Germinal center (tissue), 1 donor: ENCODE measurements at places on chromosomes 13 and 19.

DNA sequence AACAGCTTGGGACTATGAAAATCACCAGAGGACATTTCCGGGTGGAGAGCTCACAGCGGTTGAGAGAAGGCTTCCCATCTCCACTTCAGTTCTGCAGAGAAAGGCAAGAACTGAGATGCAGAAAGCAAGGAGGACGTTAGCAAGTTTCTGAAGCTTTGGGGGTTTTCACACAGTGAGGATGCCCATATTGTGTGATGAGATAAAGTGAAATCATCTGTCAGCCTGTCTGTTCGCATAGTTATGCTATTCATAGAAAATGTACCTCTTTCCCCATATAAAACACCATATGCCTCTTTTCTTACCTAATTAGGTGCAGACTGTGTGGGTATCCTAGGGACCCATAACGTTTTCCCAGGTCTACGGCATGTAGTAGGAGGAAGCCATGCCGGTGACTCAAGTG is 27.5 kb downstream of the ZIC5 start:
- no peak for DNase-seq

DNA sequence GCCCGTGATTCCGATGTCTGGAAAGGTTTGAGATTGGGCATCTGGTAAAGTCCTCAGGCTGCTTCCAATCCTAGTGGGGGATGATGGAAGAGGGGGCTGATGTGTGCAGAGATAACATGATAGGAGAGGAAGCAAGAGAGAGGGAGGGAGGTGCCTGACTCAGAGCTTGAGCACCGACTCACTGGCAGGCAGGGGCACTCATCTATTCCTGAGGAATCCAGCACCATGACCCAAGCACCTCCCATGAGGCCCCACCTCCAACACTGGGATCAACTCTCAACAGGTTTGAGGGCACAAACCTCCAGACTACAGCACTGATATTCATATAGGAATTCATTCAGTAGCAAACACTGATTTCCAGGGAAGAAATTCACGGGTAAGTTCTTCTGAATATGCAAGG is 5.6 kb upstream of the SIGLEC9 start:
- DNase-seq, result no peak

GRCh38 chr13:106373304-106373988 is 162.0 kb downstream of the EFNB2 start:
- peak; percentile 17 for DNase-seq

DNA sequence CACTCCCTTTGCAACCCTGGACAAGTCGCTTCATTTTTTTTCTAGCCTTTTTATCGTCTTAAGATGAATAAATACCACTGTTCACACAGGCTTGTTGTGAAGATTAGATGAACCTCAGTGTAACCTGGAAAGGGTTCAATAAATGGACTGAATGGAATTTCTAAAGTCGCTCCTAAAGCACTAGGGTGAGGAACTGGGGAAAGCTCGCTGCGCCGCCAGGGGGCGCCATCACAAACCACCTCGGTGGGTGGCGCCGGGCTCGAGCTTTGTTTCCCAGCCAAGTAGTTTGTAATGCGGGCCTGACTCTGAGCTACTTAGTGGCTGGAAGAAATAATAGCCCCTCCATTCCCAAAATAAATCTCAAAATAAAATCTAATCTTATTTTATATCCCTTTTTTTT is 2.2 kb upstream of the CEACAM6 start:
- peak; percentile 62 for DNase-seq

- DNase-seq, result no peak
These were observed 224.4 kb downstream of the FGF14 start for GRCh38 chr13:102177431-102177830.

DNA sequence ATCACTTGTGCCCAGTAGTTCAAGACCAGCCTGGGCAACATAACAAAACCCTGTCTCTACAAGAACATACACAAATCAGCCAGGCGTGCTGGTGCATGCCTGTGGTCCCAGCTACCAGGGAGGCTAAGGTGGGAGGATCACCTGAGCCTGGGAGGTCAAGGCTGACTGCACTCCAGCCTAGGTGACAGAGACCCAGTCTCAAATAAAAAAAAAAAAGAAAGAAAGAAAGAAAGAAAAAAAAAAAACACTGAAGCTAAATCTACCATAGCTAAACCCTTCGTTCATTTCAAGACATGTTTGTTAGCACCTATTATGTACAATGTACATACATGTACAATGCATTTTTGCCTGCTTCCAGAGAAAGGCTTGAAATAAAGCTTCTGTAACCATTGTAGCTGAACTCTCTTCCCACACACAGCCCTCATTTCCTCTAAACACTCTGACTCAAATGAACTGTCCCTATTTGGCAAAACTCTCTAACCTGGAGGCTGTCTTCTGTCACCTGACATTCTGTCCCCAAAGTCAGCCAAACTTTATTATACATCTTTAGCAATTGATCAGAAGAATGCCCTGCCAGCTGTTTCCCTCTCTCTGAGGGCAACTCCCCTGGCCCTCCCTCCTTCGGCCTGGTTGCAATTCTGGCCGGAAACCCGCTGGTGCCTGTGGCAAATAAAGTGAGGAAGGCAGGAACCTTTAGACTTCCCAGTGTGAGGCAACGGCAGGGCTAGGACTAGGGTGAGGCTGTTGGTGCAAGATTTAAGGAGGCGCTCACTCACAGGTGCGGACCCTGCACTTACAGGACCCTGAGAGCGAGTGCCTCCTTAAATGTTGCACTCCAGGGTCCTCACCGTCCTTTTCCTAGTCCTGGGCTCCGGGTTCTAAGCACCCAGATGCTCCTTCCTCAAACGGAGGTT is 1.8 kb downstream of the ETHE1 start:
- no peak for DNase-seq

GRCh38 chr13:40123962-40124632 is 468.6 kb downstream of the COG6 start:
- no peak for DNase-seq

DNA sequence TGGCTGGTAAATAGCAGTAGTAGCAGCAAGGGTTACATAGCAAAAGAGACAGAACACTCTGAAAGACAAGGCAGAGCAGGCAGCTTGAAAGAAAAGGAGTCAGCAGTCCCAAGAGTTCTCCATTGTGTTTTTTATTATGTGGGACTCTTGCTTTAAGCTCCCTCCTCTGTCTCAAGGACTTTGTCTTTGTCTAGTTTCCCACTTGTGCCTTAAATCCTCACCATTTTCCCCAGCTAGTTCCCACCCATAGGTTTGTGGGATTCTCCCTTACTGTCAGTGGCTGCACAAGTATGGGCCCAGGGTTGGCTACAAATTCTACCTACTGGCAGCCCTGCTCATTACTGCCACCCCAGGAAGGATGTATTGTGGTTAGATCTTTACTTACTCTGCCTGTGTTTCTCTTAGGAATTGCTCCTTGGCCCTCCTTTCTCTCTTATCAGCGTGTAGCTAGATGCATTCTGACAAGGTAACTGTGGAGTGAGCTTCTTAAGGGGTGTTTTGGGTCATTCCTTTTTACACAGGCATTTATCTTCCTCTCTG is 413.4 kb upstream of the PCDH9 start:
- DNase-seq, result no peak

- no peak for DNase-seq
These were observed 34.9 kb upstream of the MCF2L start for GRCh38 chr13:112934078-112934477.

DNA sequence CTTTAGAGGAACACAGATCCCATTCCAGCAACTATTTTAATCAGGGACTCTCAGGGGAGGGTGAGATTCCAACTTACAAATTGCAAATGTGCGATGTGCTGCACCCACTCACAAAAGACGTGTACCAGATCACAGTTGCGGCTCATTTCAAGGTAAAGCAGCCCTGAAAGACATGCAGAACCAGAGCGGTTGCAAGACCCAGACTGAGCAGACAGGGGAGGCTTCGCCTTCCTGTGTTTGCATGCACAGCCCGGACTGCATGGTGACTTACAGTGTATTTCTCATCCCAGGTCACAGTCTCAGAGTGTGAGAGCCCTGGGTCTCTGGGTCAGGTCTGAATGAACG is 84.6 kb downstream of the ATP11A start:
- no peak for DNase-seq

DNA sequence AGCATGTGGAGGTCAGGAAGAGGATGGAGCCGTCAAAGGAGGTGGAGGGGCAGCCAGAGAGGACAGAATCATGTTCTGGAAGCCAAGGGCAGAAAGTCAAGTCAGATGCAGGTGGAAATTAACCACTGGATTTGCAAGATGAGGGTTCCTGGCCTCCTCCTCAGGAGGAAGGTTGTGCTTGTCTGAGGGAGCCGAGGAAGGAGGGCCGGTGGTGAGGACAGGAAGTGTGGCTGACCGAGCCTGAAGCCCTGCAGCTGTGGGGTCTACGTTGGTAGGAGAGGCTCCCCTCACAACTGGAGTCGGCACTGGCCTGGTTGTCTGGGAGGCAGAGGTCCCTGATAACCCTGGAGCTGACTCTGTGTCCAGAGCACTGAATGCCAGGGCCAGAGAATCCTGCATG is 15.4 kb upstream of the DHDH start:
- DNase-seq, result no peak

- DNase-seq, result peak; percentile 37
These were observed 21.7 kb upstream of the ZNF429 start for GRCh38 chr19:21483589-21484170.

- DNase-seq, result no peak
These were observed 1032.4 kb upstream of the MIR17HG start for GRCh38 chr13:90315061-90315460.

DNA sequence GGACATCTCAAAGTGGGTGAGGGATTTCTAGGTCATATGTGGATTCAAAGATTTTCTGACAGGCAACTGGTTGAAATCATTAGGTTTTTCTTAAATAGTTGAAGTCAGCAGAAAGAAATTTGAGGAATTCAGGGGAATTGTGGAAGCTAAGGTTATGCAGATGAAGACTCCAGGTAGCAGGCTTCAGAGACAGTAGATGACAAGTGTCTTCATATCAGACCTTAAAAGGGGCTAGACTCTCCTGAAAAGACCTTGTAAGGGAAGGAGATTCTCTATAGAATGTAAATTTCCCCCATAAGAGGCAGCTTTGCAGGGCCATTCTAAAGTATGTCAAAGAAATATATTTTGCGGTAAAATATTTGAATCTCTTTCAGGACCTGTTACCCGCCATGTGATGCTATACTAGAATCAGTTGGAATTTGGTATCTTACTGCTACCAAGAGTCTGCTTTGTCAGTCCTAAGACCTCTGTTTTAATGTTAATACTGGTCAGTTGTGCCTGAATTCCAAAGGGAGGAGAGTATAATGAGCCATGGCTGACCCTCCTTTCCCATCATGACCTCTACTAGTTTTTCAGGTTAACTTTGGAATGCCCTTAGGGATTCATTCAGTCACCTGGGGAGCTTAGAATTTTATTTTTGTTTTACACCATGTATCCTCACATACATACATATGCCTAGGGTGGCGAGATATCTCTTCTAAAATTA is 1115.5 kb upstream of the SLC10A2 start:
- DNase-seq, result no peak

DNA sequence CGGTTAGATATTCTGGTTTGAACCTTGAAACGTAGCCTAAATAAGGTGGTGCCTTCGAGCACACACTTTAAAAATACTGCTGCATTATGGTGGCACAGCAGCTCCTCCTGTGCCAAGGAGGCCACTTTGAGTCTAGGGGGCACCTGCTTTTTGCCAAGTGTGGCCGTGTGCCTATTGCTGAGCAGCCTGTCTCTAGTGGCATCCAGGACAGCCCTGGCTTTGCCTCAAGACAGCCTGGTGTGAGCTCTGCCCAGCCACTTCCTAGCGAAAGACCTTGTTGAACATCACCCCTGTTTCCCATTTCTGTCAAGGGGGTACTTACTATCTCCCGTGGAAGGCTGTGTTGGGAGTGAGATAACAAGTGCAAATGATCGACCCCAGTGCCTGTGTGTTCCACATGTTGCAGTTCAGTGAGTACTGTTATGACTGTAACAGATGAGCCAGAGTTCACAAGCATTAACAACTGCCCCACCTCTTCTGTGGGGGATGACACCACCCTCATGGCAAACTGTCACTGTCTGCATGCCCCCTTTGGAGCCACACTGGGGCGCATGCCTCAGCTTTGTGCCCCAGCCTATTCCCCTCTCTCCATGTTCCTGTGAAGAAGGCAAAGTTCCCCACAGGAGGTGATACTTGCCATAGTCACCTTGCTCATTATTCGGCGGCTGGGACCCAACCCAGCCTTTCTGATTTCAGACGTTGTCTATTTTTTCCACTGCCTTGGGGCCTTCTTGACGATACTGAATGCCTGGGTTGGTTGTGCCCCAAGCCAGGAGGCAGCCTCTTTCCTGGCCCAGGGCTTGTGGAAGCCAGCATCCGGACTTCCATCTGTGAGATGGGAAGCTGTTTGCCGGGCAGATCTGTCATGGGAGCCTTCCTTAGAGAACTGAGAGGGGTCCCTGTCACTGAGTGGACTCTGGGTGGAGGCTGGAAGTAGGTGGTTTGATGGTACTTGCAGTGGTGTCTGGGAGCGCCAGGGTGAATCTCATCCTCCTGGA is 5.4 kb downstream of the GATAD2A start:
- DNase-seq, result no peak

- no peak for DNase-seq
These were observed 783.6 kb downstream of the UQCRFS1 start for GRCh38 chr19:28429356-28429755.

DNA sequence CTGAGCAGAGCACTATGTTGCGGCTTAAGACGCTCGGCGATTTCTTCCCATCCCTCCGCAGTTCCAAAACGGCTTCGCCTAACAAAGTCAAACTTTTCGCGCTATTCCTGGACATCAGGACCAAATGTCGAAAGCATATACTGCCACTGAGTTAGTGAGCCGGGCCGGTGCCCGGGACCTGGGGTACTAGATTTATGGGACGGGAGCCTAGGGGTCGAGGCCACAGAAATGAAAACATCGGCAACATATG is 699 bp downstream of the RCBTB2 start:
- DNase-seq, result no peak

DNA sequence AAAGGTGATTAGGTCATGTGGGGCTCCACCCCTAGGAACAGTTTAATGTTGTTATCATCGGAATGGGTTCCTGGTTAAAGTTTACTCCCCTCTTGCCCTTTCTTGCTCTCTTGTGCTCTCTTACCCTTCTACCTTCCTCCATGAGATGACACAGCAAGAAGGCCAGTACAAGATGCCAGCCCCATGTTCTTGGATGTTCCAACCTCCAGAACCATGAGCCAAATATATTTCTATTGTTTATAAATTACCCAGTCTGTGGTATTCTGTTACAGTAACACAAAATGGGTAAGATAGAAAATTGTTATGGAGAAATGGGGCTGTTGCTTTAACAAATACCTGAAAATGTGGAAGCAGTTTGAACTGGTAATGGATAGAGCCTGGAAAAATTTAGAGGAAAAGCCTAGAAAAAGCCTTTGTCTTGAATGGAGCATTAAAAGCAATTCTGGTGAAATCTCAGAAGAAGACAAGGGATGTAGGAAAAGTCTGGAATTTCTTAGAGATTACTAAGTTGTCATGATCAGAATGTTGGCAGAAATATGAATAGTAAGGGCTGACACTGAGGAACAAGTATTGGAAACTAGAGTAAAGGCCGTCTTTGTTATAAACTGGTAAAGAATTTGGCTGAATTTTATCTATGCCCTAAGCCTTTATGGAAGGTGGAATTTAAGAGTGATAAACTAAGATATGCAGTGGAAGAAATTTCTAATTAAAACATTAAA is 53.5 kb upstream of the TSC22D1 start:
- no peak for DNase-seq

- no peak for DNase-seq
These were observed 170.8 kb upstream of the SOX1 start for GRCh38 chr13:111895896-111896821.
